ELR (cell line): ENCODE measurements at places on chromosomes 7 and 10.

DNA sequence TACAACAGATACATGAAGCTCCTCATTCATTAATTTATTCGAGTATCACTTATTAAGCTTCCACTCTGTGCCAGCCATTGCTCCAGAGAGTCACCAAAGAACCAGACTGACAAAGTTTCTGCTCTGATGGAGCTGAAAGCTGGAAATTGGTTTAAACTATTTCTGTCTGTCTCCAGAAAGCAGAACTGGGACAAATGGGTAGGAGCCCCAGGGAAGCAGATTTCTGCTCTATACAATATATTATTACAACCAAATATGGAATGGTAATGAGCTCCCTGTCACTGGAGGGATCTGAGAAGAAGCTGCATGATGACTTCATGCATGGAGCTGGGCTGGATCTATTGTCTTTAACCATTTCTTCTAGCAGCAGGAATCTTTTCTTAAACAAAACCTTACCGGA is 165.4 kb upstream of the ADO start:
- no peak for DNase-seq

DNA sequence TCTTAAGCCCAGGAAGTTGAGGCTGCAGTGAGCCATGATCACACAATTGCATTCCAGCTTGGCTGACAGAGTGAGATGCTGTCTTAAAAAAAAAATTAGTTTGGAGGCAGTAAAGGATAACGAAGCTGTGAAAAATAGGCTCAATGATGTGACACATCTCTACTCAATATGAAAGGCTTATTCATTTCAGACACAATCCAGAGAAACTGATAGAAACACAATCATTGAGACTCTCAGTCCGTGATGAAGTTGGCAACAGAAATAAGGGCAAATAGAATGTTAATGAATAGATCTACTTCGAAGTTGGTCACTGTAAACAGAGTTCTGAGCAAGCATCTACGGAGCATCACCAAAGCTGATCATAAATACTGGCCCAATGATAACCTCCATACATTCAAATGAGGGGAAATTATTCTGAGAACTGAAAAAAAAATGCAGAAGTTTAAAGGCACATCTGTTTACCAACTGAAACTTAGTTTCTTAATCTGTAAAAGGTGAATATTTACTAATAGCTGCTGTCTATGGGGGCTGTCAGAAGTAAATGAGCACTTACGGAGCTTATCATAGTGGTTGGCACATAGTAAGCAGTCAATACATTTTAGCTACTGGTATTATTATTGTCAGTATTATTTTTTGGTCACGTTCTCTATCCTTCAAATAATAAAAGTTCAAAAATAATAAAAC is 70.4 kb downstream of the AKR1B1 start:
- DNase-seq: no peak

GRCh38 chr7:125661006-125661405 is 731.4 kb upstream of the POT1 start:
- no peak for DNase-seq

- no peak for DNase-seq
Measured at GRCh38 chr7:84362360-84362759, 167.8 kb upstream of the SEMA3A start.

GRCh38 chr10:84581976-84582375 is 253.6 kb downstream of the CCSER2 start:
- no peak for DNase-seq

DNA sequence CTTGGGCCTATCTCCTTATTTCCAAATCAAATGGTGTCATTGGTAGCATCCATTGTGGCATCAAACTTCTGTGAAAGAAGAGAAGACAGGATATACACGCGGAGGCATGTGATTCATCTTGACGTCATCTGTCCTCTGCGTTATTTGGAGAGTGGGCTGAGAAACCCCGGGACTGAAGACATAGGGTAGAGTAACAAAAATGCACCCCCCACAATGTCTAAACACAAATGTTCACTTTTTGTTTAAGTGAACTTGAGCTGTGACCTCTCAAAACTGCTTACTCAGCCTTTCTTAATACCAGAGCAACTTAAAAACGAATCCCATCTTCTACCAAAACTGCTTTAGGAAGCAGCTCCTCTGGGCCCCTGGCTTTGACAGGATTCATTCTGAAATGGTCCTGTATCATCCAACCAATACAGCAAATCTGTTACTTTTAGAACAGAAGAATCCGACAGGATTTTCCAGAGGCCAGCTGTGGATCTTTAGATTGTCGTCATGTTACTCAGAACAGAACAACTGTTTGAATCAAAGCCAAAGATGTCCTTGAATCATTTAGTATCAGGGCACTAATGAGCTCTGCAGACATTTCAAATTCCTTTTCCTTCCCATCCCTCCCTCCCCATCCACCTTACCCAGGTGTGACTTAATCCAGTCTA is 438.1 kb downstream of the SUGCT start:
- peak; percentile 80 for DNase-seq

GRCh38 chr7:146926841-146927240 is 810.2 kb downstream of the CNTNAP2 start:
- DNase-seq: no peak

- no peak for DNase-seq
Measured at GRCh38 chr10:131788386-131788785, 112.4 kb upstream of the PPP2R2D start.

GRCh38 chr7:124747072-124747471 is 18.5 kb downstream of the GPR37 start:
- DNase-seq: no peak

GRCh38 chr7:92557249-92557648 is 28.7 kb downstream of the RBM48 start:
- no peak for DNase-seq

- DNase-seq: no peak
Measured at GRCh38 chr7:70726951-70727378, 405.0 kb upstream of the GALNT17 start.

DNA sequence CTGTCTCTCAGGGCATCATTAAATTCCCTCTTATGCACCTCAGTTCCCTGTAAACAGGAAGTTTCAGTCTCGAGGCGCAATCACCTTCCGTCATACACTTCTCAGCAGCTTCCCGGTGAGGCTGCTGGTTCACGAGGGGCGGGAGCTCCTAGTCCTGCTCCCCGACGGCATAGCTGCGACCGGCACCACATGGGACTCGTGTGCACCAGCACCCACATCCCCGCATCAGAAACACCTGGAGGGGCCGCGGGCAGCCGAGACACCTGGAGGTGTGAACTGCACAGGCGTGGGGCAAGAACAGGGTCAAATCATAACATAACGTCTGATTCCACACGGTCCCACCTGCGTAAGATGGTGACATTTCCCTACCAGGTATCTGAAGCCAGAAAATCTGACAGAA is 52.7 kb downstream of the DIP2C start:
- no peak for DNase-seq

- no peak for DNase-seq
Measured at GRCh38 chr7:151614019-151614418, 94.3 kb upstream of the RHEB start.

DNA sequence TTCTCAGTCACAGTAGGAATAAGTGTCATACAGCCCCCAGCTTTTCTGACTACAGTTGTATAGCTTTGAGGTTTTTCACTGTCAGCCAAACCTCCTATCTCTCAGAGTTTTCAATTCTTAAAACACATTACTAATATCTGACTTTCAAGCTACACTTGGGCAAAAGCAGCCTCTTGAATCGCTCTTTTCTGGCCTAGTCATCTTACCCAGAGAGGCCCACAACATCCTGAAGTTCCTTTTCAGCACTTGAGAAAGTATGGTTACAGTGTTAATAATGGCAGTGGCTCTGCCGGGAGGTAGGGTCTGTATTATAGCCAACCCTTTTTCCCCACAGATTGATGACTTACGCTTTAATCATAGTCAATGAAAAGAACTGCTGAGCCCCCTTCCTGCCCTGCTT is 181.0 kb downstream of the LRRC4 start:
- DNase-seq: no peak

- no peak for DNase-seq
Measured at GRCh38 chr7:52273685-52274610, 761.5 kb upstream of the POM121L12 start.
